Thyroid gland (tissue), 4 donors: ENCODE measurements at places on chromosomes 2 and 18. TPM values are rescaled to one million over a fixed set of nuclear protein-coding genes. Genes with fewer than 3 reads are reported as not detected.

The MTLN gene
- 66.4 TPM for total RNA-seq

GRCh38 chr2:9424447-9425164 is 1.2 kb downstream of the CPSF3 start:
- no peaks in the 10 kb centered on the region for H3K27me3 ChIP-seq
- no peak overlapping the region for H3K27ac ChIP-seq
- H3K4me3 ChIP-seq, result no peak overlapping the region
- peaks cover 18% of the 10 kb centered on the region for H3K4me1 ChIP-seq
- no peak for DNase-seq

The NEUROD1 gene
- not detected for total RNA-seq

The TLX2 gene
- not detected for total RNA-seq

- H3K27me3 ChIP-seq, result no peaks in the 10 kb centered on the region
- no peak overlapping the region for H3K27ac ChIP-seq
- no peaks in the 10 kb centered on the region for H3K4me1 ChIP-seq
- DNase-seq, result no peak
- H3K4me3 ChIP-seq, result no peak overlapping the region
- no peaks in the 10 kb centered on the region for H3K36me3 ChIP-seq
Measured at GRCh38 chr2:14303366-14304115, 329.0 kb upstream of the LRATD1 start.

- H3K27me3 ChIP-seq, result no peaks in the 10 kb centered on the region
- peaks cover 6% of the 10 kb centered on the region for H3K36me3 ChIP-seq
- H3K27ac ChIP-seq, result no peak overlapping the region
- H3K4me3 ChIP-seq, result no peak overlapping the region
- no peak for DNase-seq
- no peaks in the 10 kb centered on the region for H3K4me1 ChIP-seq
Measured at GRCh38 chr18:6956495-6956894, 161.1 kb downstream of the LAMA1 start.

The KLHL41 gene
- total RNA-seq, result 1.9 TPM

GRCh38 chr2:234444893-234445292 is 52.0 kb downstream of the ARL4C start:
- no peak for DNase-seq
- H3K4me1 ChIP-seq, result peaks cover 5% of the 10 kb centered on the region
- H3K36me3 ChIP-seq, result no peaks in the 10 kb centered on the region
- no peaks in the 10 kb centered on the region for H3K27me3 ChIP-seq
- no peak overlapping the region for H3K27ac ChIP-seq
- no peak overlapping the region for H3K4me3 ChIP-seq

The PROKR1 gene
- total RNA-seq, result not detected

- no peak overlapping the region for H3K27ac ChIP-seq
- no peak overlapping the region for H3K4me3 ChIP-seq
- H3K4me1 ChIP-seq, result peaks cover 15% of the 10 kb centered on the region
- no peak for DNase-seq
- no peaks in the 10 kb centered on the region for H3K27me3 ChIP-seq
- no peaks in the 10 kb centered on the region for H3K36me3 ChIP-seq
Measured at GRCh38 chr2:29446847-29447246, 331.6 kb downstream of the CLIP4 start.

- no peaks in the 10 kb centered on the region for H3K36me3 ChIP-seq
- no peak overlapping the region for H3K4me3 ChIP-seq
- peaks cover 10% of the 10 kb centered on the region for H3K4me1 ChIP-seq
- H3K27ac ChIP-seq, result peak overlapping the region; percentile 5
- peak; percentile 49 for DNase-seq
Measured at GRCh38 chr2:237201461-237202287, 116.0 kb downstream of the COPS8 start.

The C2orf66 gene
- not detected for total RNA-seq

GRCh38 chr2:20538308-20539132 is 91.6 kb downstream of the RHOB start:
- H3K4me3 ChIP-seq, result no peak overlapping the region
- H3K27ac ChIP-seq, result no peak overlapping the region
- H3K27me3 ChIP-seq, result no peaks in the 10 kb centered on the region
- DNase-seq, result no peak
- H3K36me3 ChIP-seq, result no peaks in the 10 kb centered on the region
- H3K4me1 ChIP-seq, result no peaks in the 10 kb centered on the region

- H3K27ac ChIP-seq, result peak overlapping the region; percentile 88
- H3K36me3 ChIP-seq, result no peaks in the 10 kb centered on the region
- H3K4me1 ChIP-seq, result peaks cover 62% of the 10 kb centered on the region
- H3K4me3 ChIP-seq, result no peak overlapping the region
Measured at GRCh38 chr2:8540552-8541055, 141.3 kb upstream of the ID2 start.

GRCh38 chr2:156600196-156600595 is 164.0 kb downstream of the GPD2 start:
- H3K4me1 ChIP-seq, result no peaks in the 10 kb centered on the region
- no peaks in the 10 kb centered on the region for H3K27me3 ChIP-seq
- no peak overlapping the region for H3K27ac ChIP-seq
- H3K36me3 ChIP-seq, result no peaks in the 10 kb centered on the region
- no peak overlapping the region for H3K4me3 ChIP-seq
- no peak for DNase-seq

DNA sequence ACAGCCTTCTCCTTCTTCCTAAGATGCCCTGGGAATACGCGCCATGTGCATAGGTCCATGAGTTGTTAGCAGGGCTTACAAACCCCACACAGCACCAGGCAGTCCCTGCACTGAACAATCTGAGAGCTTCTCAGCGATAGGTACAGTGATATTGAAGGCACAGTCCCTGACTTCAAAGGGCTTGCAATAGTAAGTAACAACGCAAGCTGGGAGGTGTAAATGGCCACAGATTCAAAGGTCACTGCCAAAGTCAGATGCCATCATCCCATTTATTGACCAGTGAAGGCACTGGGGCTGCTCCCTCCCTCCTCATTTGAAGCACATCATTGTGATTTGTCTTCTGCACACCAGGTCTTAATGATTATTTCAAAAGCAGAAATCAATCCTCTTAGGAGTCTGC is 541 bp upstream of the SCYGR3 start:
- H3K4me3 ChIP-seq, result no peak overlapping the region
- no peak overlapping the region for H3K27ac ChIP-seq
- H3K27me3 ChIP-seq, result no peaks in the 10 kb centered on the region
- no peaks in the 10 kb centered on the region for H3K36me3 ChIP-seq
- H3K4me1 ChIP-seq, result no peaks in the 10 kb centered on the region

GRCh38 chr2:241987726-241988125 is 118.2 kb downstream of the RTP5 start:
- no peak overlapping the region for H3K4me3 ChIP-seq
- H3K27ac ChIP-seq, result no peak overlapping the region
- DNase-seq, result no peak
- no peaks in the 10 kb centered on the region for H3K27me3 ChIP-seq
- H3K4me1 ChIP-seq, result no peaks in the 10 kb centered on the region

DNA sequence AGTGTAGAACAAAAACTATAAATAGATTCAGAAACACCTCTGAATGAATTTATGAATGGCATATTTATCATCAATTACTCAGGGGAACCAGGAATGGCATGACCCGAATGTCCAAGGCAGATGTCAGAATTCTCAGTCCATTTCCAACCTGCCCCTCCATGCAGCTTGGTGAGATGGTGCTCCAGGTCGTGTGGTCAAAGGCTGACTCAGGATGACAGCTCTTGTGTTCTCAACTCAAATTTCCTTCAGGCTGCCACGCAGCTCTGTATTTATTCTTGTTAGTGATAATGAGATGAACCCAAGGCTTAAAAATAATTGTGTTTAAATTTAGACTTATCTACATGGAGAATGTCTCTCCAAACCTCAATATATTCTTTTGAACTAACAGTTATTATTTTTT is 146.9 kb downstream of the METTL4 start:
- H3K27me3 ChIP-seq, result no peaks in the 10 kb centered on the region
- no peaks in the 10 kb centered on the region for H3K36me3 ChIP-seq
- no peaks in the 10 kb centered on the region for H3K4me1 ChIP-seq

The SLC4A5 gene
- total RNA-seq, result 71.6 TPM

The TXNDC2 gene
- total RNA-seq, result not detected

The C18orf32 gene
- 65.9 TPM for total RNA-seq

The DYNAP gene
- total RNA-seq, result not detected

The ACADL gene
- 72.7 TPM for total RNA-seq

DNA sequence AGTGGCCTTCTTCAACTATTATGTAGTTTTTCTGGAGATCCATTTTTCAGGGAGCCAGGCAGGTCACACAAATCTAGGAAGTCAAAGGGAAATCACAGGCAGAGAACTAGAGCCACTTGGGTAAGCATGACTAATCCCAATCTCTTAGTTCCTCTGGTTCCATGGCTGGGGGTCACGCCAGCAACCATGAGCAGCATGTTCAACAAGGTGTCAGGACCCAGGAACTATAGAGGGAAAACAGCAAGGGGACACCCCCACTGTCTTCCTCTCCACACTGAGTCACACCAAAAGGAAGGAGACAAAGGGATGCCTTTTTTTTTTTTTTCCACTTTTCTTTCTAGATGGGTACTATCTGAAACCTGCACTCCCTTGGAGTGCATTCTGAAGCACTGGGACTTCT is 250.9 kb downstream of the OTX1 start:
- H3K4me1 ChIP-seq, result no peaks in the 10 kb centered on the region
- no peaks in the 10 kb centered on the region for H3K36me3 ChIP-seq
- no peak overlapping the region for H3K27ac ChIP-seq
- DNase-seq, result no peak
- no peak overlapping the region for H3K4me3 ChIP-seq

DNA sequence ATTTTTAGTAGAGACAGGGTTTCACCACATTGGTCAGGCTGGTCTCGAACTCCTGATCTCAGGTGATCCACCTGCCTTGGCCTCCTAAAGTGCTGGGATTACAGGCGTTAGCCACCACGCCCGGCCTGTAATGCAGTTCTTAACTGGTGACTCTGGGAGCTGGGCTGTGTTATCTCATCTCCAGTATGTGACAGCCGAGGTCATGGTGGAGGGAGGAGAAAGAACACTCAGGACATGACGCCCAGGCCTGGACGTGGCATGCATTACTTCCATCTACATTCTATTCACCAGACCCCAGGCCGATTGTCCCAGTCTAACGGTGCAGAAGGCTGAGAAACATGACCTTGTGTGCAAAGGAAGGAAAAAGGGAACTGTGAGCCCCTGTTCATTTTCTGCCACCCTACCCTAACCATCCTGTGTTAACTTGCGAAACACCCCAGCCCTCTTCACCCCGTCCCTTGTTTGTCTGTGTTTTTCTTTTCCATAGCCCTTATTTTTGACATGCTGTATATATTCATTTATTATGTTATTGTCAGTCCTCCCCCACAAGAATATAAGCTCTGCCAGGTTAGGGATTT is 88.1 kb upstream of the ASAP2 start:
- DNase-seq, result no peak
- H3K36me3 ChIP-seq, result no peaks in the 10 kb centered on the region
- H3K27me3 ChIP-seq, result no peaks in the 10 kb centered on the region
- no peaks in the 10 kb centered on the region for H3K4me1 ChIP-seq

- no peaks in the 10 kb centered on the region for H3K4me1 ChIP-seq
- H3K27me3 ChIP-seq, result no peaks in the 10 kb centered on the region
- no peak overlapping the region for H3K27ac ChIP-seq
- no peaks in the 10 kb centered on the region for H3K36me3 ChIP-seq
- H3K4me3 ChIP-seq, result no peak overlapping the region
Measured at GRCh38 chr2:200184748-200185627, 121.5 kb upstream of the SPATS2L start.

DNA sequence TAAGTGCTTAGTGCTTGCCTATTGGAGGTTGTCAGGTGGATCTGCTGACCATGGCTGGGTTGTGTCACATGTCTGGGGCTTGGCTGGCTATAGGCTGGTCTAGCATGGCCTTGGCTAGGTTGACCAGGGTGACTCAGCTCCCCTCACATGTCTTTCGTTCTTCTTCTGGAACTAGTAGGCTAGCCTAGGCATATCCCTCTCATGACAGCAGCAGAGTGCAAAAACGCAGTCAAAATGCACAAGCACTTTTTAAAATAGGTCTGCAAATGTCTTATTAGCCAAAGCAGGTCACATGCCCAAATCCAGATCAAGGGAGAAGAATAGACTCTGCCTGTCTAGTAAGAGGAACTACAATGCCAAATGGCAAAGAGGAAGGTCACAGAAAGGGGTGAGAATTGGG is 179.7 kb upstream of the ACVR2A start:
- no peaks in the 10 kb centered on the region for H3K27me3 ChIP-seq
- H3K4me1 ChIP-seq, result no peaks in the 10 kb centered on the region

The CRYGD gene
- total RNA-seq, result not detected

- no peaks in the 10 kb centered on the region for H3K27me3 ChIP-seq
- H3K4me1 ChIP-seq, result no peaks in the 10 kb centered on the region
- H3K27ac ChIP-seq, result no peak overlapping the region
- peak; percentile 20 for DNase-seq
- no peaks in the 10 kb centered on the region for H3K36me3 ChIP-seq
Measured at GRCh38 chr2:148201075-148202004, 180.4 kb downstream of the MBD5 start.

The DSEL gene
- 5.7 TPM for total RNA-seq

DNA sequence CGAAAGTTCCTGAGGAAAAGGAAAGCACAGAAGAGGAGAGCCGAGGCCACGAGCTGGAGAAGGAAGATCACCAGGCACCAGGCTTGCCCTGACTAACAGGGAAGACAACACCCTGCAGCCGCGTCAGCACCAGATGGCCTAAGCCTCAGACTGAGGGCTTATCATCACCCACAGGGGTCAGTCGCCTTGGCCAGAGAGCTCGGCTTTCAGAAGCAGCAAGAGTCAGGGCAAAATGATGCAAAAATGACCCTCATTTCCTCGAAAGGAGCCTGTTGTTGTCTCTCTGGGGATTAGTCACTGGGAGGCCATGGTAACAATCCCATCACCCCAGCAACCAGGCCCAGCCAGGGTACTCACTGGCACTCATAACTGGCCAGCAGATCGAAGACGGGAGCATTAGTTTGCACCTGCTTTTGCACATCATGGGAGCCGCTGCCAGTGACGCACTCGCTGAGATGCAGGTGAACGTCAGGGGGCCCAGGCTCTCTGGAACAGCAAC is 42.7 kb upstream of the ZFP36L2 start:
- H3K27ac ChIP-seq, result peak overlapping the region; percentile 93
- peaks cover 96% of the 10 kb centered on the region for H3K4me1 ChIP-seq
- DNase-seq, result peak; percentile 52
- no peaks in the 10 kb centered on the region for H3K27me3 ChIP-seq
- H3K4me3 ChIP-seq, result no peak overlapping the region

DNA sequence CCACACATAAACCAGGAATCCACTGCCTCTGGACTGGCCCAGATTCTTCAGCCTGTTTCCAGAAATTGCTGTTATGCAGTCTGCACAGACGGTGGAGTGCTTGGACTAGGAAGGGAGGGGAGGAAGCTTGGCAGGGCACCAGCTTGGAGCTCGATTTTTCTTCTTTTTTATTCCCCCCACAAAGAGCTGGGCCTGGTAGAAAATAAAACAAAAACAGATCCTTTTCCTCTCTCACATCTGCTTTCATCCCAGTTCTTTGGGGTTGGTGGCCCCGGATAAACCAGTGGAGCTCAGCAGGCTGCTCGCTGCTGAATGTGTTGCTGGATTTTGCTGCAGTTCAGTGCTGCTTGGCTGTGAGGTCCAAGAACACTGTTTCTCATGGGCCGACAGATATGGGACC is 16.0 kb downstream of the LRRTM1 start:
- peak; percentile 76 for DNase-seq
- H3K27me3 ChIP-seq, result no peaks in the 10 kb centered on the region
- H3K36me3 ChIP-seq, result no peaks in the 10 kb centered on the region
- no peak overlapping the region for H3K4me3 ChIP-seq
- H3K4me1 ChIP-seq, result peaks cover 7% of the 10 kb centered on the region

The KIF5C gene
- 2.4 TPM for total RNA-seq

- no peak overlapping the region for H3K27ac ChIP-seq
- no peaks in the 10 kb centered on the region for H3K27me3 ChIP-seq
- peaks cover 5% of the 10 kb centered on the region for H3K36me3 ChIP-seq
- DNase-seq, result no peak
Measured at GRCh38 chr2:222919841-222920526, 59.1 kb downstream of the ACSL3 start.
